Left renal cortex interstitium (tissue), 4 donors: ENCODE measurements at places on chromosomes 12 and 14. TPM values are rescaled to one million over a fixed set of nuclear protein-coding genes. Genes with fewer than 3 reads are reported as not detected.

DNA sequence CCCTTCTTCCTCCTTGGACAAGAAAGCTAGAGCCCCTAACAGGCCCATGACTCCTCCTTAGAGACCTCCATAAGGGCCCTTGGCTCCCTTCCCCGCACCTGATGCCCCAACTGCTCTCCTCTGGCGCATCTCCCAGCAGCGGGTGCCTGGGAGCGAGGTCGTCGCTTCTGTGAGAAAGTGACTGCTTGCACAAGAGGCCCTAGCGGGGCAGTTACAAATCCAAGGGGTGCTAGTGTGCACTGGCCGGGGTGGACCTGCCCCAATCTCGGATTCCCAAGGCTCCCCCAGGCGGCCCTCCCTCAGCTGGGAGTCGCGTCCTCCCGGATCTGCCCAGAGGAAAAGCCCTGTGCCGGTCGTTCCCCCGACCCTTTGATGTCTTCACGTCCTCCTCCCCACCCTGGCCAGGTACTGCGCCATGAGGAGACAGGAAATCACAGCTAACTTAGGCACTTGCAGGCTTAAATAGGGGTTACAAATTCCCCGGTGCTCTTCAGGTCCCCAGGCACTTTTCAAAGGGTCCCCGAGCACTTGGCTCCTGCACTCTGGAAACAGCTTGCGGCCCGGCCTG, 2.8 kb downstream of the NKX2-8 start:
- DNase-seq = no peak

- DNase-seq = no peak
These were observed 195.1 kb upstream of the SLC38A2 start for GRCh38 chr12:46567667-46568066.

GRCh38 chr12:63079791-63080502, 71.1 kb downstream of the AVPR1A start:
- DNase-seq = no peak

DNA sequence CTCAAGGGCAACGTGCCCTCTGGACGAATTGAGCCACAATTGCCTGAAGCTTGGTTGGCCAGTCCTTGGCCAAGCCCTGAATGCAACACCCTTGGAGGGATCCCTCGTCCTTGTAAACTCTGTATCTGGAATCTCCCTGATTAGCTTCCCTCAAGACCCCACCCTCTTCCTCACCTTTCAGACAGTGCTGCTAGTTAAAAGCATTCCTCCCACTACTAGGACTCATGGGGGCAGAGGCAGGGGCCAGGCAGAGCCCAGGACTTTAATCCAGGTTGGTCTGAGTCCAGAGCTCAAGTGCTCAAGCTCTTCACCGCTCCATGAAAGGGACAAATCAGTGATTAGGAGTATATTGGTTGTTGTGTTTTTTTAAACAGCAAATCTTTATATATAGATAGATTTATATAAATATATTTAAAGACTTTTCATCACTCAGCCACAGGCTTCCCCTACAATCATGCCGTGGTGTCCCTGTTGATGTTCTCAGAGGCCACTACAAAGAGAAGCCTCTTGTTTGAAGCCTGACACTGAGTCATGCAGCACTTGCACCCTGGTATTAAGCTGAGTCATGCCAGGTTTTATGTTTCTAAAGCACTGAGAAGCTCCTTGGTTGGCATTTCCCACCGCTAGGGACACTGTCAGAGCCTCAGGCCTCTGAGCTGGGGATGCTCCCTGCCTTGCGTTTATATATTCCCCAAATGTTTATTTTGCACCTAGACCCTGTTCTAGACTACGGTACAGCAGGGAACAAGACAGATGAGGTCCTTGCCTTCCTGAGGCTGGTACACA, 53.8 kb upstream of the GSC start:
- no peak for DNase-seq

SERPINA9 gene
- not detected for polyA plus RNA-seq

BIN2 gene
- polyA plus RNA-seq = 1.9 TPM
